ENCODE measurements at places on chromosomes 1 and 21. TPM values are rescaled to one million over a fixed set of nuclear protein-coding genes. Genes with fewer than 3 reads are reported as not detected.

COL6A1 gene
- total RNA-seq, result 43.1 TPM

NPHS2 gene
- total RNA-seq, result not detected

PGLYRP3 gene
- total RNA-seq, result not detected

GRCh38 chr1:25477448-25478034, 46.8 kb downstream of the MACO1 start:
- no peak for DNase-seq

FMN2 gene
- total RNA-seq, result not detected

DEPDC1 gene
- total RNA-seq, result 74.0 TPM

DNA sequence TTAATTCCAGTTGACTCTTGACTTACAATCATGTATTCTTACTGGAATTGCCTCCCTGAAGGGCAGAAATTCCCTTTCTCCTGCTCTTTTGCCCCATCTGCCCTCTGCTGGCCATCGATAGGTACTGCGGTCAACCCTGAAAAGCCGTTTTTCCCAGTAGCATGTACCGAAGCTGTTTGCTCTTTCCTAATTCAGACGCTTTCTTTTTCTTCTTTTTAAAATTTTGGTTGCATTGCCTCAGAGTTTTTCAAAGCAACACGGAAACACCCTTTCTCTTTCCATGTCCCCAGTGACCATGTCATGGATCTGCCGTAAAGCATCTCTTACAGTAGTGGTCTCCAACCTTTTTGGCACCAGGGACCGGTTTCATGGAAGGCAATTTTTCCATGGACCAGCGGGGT, 164.2 kb upstream of the C1orf21 start:
- DNase-seq, result peak; percentile 40

DNA sequence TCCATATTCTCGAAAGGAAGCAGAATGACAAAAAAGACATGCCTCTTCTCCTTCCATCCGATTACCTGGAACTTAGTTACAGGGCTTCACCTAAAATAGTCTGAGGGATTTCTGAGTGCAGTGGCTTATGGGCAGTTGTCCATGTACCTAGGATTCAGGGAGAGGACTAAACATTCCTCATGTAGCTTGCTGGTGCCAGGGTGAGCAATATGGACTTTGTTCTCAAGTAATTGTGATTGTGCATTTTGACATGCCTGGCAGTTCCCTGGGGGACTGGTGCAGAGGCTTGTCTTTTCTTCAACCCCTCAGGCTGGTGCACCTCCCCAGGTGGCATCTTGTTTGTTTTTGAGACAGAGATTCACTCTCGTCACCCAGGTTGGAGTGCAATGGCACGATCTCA, 6.1 kb upstream of the PSEN2 start:
- DNase-seq, result no peak

DNA sequence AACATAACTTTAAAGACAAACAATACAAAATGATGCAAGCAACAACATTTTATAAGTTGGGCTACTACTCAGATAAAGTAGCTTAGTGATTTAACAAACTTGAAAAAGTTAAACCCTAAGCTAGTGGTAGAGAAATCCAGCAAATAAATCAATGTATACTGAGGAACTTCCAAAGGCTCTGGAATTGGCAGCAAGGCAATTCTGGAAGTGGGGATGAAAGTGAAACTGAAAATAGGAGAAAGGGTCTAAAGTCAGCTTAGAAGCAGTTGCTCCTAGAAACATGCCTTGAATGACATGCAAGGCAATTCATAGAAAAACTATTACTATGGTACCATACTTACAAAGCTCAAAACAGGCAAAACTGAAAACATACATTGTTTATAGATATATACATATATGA, 90.0 kb upstream of the CAMK1G start:
- no peak for DNase-seq

TCHHL1 gene
- total RNA-seq, result not detected

MCOLN2 gene
- 0.23 TPM for total RNA-seq

ALX3 gene
- not detected for total RNA-seq

- no peak for DNase-seq
Observed at GRCh38 chr1:206554211-206554610, 46.9 kb downstream of the RASSF5 start.

EIF3I gene
- total RNA-seq, result 229 TPM

Data from PC-9 (cell line).